ENCODE measurements at places on chromosomes 7 and 10.

DNA sequence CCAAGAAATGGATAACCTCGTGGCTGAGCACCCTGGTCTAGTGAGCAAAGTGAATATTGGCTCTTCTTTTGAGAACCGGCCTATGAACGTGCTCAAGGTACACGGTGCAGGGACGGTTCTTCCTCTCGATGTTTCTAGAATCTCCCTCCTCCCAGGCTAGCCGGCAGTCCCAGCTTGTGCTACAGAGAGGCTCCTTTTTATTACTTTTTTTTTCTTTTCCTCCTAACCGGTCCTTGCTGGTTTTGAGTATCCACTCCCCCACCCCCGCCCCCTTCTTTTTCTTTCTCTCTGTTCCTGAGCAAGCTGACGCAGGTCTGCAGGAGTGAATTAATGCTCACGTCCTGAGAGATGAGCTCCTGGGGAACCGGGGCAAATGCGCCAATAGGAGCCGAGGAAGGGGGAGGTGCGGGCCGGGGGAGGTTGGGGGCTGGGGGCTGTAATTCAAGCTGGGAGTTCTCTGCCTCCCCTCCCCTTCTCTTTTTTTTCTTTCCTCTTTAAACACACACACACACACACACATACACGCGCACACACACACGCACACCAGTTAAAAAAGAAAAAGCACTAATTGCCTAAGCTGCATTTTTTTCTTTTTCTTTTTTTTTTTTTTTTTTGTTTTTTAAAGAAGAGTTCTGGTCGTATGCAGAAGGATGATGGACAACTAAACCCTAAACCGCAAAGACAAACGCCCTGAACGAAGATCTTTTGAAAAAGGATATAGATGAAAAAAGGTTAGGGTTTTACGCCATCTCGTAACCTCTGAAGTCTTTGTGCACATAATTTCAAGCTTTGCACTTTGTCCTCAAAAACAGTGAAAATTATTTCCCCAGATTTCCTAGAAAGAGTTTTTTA is 6.6 kb downstream of the CPA2 start:
- DNase-seq, result peak; percentile 52

DNA sequence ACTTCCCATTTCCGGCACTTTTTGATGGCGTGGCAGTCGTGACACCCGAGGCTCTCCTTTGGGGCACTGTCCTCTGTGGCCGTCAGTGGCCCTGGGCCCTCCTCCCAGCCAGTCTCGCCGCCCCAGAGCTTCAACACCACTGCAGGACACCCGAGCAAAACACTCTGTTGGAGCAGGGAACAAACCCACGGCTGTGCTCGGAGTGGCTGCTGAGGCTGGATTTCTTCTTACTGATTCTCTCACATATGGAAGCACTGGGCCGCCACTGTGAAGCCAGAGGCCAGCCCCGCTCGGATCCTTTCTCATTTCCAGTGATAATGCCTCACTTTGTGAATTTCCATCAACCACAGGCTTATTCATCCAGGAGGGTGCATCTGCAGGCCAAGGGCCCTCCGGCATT is 58.2 kb upstream of the CYTH3 start:
- no peak for DNase-seq

- no peak for DNase-seq
Observed at GRCh38 chr10:105843786-105844185, 1202.7 kb downstream of the SORCS3 start.

GRCh38 chr7:108294595-108294994 is 161.6 kb downstream of the NRCAM start:
- no peak for DNase-seq

DNA sequence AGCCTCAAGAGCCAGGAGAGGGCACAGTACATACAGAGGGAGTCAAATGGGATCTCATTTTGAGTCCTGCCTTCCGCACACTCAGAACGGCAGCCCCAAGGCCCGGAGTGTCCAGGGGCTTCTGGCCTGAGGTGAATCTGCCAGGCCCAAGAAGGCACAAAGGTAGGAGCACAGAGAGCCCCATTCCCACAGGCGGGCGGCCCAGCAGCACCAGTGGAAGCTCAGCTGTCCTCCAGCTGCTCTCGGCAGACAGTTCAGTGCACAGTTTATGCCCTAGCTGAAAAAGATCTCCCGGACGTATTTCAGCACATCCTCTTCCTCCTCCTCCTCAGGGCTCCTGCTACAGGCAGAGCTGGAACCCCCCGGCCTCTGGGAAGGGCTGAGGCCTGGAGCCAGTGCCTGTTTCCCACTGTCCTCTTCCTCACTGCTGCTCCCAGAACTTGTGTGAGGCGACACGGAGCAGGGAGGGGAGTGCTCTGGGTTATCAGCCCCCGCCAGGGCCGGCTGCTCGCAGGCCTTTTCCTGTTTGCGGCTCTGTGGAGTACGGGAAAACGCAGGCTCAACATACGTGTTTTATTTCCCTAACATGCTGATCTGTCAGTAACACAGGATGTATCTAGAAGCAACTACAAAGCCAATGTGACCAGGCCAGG is 4.0 kb downstream of the CYREN start:
- no peak for DNase-seq

DNA sequence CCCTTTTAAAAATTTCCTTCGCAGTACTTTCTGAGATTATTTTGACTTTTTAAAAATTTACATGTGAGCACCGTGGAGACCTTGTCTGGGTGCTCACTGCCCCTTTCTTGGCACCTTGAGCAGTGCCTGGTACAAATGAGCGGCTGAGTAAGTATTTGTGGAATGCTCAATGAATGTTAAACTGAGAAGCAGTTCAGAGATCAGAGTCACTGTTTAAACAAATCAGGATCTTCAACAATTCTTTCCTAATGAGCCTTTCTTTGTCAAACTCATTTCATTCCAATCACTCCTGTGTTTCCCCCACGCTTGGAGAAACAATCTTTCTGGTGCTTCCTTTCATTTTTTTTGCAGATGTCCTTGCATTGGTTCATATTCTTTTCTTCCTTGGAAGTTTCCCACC is 611.3 kb upstream of the GALNT17 start:
- peak; percentile 71 for DNase-seq

- peak; percentile 22 for DNase-seq
Observed at GRCh38 chr7:75905785-75906604, 9.0 kb upstream of the POR start.

GRCh38 chr7:41217306-41217705 is 485.6 kb downstream of the INHBA start:
- DNase-seq, result no peak

- DNase-seq, result peak; percentile 62
Observed at GRCh38 chr10:7611909-7612308, 54.9 kb downstream of the ITIH5 start.

- DNase-seq, result peak; percentile 36
Observed at GRCh38 chr10:102347236-102347828, 48.2 kb upstream of the NFKB2 start.

DNA sequence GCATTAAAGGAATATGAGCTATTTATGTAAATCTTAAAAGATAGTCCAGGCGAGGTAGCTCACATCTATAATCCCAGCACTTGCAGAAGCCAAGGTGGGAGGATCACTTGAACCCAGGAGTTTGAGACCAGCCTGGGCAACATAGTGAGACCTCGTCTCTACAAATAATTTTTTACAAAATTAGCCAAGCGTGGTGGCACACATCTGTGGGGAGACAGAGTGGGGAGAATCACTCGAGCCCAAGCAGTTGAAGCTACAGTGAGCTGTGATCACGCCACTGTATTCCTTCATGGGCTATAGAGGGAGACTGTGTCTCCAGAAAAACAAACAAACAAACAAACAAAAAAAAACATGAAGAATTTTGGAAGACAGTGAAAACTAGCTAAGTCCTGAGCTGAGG is 28.4 kb downstream of the HERC4 start:
- no peak for DNase-seq

- DNase-seq, result no peak
Observed at GRCh38 chr10:70197235-70197945, 27.1 kb upstream of the SAR1A start.

DNA sequence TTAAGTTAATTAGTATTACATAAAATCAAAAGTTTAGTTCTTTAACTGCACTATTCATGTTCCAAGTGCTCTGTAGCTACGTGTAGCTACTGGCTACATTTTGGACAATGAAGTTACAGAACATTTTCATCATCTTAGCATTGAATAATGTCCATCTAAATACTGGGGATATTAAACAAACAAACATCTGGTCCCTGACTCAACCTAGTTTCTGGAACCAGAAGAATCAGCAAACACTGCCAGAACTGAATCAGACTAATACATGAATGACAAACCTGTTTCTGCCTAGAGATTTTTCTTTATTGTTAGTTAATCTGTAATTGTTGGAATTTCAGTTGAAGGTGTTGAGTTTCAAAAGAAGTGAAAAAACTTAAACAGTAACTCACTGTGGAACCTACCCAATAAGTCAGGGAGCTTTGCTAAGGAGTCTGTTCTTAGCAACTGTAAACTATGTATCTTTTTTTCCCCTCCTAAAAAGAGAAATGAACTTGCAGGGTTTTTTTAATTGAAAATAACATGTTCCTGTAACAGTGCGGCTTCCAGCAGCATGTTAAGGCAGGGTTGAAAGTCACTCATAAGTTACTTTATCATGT is 58.3 kb downstream of the CDK13 start:
- DNase-seq, result peak; percentile 48

DNA sequence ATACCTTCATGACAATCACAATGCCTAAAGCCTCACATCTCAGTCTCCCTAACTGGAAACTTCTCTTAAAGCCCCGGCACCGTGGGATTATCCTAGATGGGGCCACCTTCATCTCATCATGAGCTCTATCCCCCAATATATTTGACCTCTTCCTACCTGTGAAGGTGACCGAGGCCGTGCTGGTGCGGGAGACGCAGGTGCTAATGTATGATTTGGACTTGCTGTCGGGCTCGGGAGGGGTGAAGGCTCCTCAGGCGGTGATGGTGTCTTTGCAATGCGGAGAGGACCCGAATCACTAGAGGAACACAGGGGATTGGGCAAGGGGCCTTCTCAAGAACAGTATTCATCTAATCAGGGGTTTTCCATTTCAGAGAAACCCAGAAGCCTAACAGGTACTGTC is 168.4 kb downstream of the AMPH start:
- DNase-seq, result no peak

- DNase-seq, result no peak
Observed at GRCh38 chr7:129093867-129094456, 39.1 kb upstream of the TNPO3 start.

DNA sequence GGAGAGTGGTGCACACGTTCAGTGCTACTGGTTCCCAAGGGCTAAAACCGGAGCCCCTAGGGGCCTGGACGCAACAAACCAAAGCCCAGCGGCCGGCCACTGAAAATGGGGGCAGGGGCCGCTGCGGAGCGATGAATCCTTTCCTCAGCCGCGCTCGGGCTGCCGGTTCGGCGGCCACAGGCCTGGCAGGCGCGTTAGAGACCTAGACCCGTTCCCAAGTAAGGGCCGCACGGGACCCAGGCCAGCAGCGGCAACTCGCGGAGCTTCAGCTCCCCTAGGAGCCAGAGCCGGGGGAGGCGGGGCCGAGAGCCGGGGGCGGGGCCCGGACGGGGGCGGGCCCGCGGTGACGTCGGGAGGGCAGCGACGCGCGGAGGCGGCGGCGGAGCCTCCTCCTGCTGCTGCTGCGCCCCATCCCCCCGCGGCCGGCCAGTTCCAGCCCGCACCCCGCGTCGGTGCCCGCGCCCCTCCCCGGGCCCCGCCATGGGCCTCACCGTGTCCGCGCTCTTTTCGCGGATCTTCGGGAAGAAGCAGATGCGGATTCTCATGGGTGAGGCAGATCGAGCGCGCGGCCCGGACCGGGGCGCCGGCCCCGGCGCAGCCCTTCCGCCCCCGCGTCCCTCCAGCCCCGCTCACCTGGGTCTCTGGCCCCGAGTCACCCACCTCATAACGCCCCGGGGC is at the start of gene ARF5:
ARF5 (plus strand) TSS at position 393 of the 678 bp plus-strand sequence; CDS start at position 481, 88 bp downstream.
- peak; percentile 84 for DNase-seq

GRCh38 chr10:79111427-79111826 is 42.7 kb downstream of the ZMIZ1 start:
- peak; percentile 33 for DNase-seq

GRCh38 chr10:52313256-52313932 is 687 bp upstream of the DKK1 start:
- no peak for DNase-seq

DNA sequence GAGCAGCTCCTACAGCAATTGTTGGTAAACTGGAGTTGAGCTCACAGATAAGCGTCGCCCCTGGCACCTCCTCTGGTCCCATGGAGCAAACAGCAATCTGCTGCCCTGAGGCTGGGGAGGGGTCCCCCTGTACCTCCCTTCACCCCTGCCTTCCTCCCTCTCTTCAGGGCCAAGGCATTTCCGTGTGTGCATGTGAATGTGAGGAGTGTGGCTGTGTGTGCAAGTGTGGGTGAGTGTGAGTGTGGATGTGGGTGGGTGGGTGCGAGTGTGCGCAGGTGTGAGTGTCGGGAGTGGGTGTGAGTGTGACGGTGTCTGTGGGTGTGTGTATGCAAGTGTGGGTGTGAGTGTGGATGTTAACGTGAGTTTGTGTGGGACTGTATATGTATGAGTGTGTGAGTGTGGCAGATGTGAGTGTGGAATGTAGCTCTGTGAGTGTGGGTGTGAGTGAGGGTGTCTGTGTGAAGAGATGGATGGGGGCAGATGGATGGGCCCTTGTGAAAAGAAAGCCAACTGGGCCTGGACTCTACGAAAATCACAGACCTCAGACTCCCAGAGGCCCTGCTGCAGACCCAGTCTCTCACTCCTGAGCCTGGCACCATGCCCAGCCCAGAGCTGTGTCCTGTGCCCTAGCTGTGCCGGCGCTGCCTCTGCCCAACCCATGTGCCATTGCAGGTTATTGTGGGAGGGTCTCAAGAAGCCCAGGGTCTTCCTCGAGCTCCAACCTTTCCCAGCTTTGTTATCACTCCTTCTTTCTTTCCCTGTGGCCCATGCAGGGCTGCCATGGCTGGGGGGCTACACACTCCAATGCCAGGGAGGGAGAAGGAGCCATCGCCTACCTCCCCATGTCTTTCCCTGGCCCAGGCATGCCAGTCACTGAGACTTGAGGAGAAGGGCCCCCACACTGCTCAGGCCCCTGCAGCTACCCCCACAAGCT is 73.9 kb downstream of the GRID1 start:
- DNase-seq, result no peak

GRCh38 chr10:29555746-29556481 is 78.9 kb downstream of the SVIL start:
- DNase-seq, result peak; percentile 90

DNA sequence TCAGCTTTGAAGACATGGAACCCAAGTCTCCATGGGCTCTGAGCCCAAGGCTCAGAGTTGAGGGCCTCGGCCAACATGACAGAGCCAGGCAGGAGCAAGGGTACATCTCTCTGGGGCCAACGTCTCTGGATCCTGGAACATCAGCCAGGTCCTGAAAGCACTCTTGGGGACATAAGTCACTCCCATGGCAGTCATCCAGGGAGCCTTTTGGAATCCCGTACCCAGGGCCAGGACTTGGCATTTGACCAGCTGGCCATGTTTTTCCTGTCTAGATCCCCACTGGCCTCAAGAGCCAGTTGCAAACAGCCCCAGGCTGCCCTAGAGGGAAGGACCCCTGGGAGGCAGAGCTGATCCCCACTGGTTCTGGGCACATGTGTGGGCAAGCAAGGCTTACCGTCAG is 4.3 kb upstream of the CXCL12 start:
- peak; percentile 26 for DNase-seq

DNA sequence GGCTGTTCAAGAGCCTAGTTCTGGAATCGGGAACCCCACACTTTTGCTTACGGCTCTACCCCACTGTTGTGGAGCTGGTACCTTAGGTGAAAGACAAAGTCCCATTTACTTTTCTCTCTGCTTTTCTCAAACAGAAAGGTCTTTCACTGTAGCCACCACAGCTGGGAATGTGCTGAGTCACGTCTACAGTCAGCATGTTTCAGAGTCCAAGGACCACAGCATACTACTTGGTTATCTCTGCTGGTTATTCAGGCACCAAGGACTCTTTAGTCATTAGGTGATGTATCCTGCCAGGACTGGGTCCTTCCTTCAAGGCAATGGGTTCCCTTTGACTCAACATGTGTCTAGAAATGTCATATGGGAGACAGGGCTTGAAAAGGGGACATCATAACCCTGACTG is 266.8 kb upstream of the STEAP1 start:
- DNase-seq, result peak; percentile 8

Measured in fibroblast of skin of back (primary cell).